ENCODE measurements at places on chromosomes 4 and X. TPM values are rescaled to one million over a fixed set of nuclear protein-coding genes. Genes with fewer than 3 reads are reported as not detected.

DNA sequence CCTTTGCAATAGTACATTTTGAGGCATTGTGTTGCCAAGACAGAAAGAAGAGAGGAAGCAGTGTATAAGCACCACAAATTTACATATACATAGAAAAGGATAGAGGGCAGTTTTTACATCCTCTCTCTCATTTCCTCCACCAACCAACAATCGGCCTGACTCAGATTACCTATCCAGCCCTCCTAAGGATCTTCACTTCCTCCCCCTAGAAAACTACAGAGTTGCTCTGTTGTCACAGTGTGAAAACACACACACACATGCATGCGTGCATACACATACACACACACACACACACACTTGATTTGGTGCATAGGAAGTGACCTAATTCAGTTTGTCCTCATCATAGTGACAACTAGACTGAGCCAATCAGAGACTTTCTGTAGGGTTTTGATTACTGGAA, 98.8 kb upstream of the SPRY1 start:
- no peak for DNase-seq

GRCh38 chr4:47674144-47674543, 163.7 kb downstream of the CORIN start:
- DNase-seq, result no peak

DNA sequence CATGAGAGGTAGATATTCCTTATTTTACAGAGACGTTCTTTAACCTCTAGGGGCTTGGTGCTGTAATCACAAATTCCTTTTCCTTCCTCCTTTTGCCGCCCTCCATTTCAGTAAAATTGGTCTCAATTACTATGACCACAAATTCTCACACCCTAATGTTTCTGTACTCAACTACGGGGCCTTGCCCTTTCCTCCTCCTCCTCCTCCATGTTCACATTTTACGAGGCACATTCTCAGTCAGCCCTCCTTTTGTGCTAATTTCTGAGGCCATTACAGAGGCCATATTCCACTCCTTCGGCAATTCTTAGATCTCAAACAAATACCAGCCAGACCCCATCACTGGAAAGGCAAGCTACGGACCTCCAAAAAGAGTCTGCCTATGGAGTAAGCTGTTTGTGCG, 92.1 kb downstream of the SH3KBP1 start:
- no peak for DNase-seq

DNA sequence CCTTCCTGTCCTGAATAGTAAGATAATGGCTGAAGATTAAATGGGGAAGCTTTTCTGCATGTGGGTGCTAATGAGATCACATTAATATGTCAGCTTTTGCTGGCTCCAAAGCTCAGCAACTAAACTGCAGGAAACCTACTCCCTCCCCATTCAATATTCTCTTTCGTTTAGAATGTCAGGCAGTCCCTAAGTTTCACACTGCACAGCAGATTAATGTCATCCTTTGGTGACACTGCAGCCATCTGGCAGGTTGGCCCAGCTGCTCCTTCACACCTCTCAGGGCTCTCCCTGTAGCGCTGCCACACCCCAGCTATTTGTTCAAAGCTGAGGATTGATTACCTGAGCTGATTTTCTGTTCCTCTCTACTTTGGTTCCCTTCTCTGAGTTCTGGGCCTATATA, 110.5 kb downstream of the KDR start:
- no peak for DNase-seq

GRCh38 chrX:139823806-139824205, 109.0 kb downstream of the ATP11C start:
- DNase-seq, result no peak

Gene FGFRL1
- 43.7 TPM for polyA plus RNA-seq

DNA sequence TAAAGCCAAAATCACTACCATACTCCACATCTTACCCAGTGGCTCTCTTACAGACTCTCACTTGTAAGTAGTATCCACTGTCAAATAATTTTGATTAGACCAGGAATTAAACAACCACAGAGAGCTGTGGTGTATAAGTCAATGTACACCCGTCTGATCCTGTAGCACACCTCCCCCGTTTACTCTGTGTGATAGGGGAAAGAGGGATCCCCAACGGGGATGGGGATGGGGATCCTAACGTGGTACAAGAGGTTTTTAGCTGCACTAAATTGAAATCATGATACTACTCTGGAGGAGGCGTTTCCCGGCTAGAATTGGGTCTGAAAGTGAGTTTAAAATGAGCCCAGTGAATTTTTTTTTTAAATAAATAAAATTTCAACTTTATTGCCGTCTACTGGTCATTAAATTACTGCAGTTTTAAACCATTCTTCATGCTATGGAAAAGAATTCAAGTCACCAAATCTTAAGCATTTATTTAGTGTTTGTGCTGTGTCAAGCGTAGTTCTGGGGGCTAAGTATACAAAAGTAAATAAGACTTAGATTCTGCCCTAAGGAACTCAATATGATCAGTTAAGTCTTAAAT, 76.6 kb downstream of the INTS12 start:
- no peak for DNase-seq

Gene ANKRD37
- 20.9 TPM for polyA plus RNA-seq

Gene WAS
- polyA plus RNA-seq, result 6.2 TPM

Gene RASL11B
- polyA plus RNA-seq, result 10.2 TPM

DNA sequence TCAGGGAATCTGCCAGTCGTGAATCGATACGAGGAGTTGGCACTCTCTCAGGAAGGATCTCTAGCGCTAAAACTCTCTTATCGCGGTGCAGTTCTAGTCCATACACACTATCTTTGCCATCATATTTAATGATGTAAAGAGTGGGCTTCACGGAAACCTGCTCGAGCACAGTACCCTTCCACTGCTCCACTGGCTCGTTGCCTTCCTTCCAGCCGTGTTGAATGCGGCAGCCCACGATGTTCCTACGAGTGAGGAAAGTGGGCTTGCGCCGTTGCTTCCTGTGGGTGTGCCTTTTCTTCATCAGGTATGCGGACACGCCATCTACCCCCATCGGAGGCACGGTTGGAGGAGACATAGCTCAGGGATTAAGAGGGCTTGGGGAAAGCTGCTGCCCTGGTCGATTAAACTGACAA, 661 bp downstream of the SPIN4 start:
- no peak for DNase-seq

DNA sequence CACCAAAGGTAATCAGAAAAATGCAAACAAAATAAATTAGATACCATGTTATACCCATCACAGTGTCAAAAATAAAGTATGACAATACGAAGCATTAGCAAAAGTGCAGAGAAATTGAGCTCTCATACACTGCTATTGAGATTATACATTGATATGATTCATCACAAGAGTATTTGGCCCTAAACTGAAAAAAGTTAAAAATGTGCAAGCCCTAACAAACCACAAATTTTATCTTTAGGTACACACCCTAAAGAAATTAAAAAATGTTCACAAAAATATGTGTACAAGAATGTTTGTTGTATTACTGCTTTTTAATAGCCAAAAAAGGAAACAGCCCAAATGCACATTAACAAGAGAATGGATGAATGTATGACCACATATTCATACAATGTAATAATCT, 137.9 kb upstream of the MAGEA10 start:
- DNase-seq, result no peak

DNA sequence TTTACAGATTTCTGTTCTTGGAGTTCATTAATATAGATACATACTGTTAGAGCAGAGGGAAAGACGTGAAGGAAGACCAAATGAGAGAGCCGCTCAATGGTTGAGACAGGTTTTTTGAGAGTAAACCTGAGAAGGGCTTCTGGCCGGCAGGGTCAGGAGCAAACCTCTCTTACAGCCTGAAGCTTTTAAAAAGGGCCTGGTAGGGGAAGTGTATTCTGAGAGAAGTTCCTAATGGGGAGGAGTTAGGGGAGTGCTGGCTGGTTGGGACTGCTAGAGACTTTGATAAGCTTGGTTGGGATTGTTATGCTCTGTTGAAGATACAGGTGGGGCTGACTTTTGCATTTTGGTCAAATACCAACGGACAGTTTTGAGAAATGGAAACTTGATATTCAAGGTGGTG, 186.8 kb upstream of the PABPC4L start:
- no peak for DNase-seq

Gene AFF2
- polyA plus RNA-seq, result 23.1 TPM

- DNase-seq, result peak; percentile 22
These were observed 67.6 kb upstream of the SLC7A3 start for GRCh38 chrX:70998411-70999027.

Gene PCDH11X
- polyA plus RNA-seq, result 16.6 TPM

Gene ADGRG2
- 4.5 TPM for polyA plus RNA-seq

Gene HERC6
- 8.7 TPM for polyA plus RNA-seq

DNA sequence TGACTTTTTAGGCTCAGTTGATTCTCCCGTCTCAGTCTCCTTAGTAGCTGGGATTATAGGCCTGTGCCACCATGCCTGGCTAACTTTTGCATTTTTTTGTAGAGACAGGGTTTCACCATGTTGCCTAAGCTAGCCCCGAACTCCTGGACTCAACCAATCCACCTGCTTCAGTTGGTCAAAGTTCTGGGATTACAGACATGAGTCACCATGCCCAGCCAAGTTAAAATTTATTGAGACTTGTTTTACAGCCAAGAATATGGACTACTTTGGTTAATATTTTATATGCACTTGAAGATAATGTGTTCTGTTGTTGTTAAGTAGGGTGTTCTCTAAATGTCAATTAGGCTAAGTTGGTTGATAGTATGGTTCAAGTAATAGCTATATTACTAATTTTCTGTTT, 58.7 kb downstream of the CYTL1 start:
- DNase-seq, result no peak

Gene CFAP299
- 4.5 TPM for polyA plus RNA-seq

DNA sequence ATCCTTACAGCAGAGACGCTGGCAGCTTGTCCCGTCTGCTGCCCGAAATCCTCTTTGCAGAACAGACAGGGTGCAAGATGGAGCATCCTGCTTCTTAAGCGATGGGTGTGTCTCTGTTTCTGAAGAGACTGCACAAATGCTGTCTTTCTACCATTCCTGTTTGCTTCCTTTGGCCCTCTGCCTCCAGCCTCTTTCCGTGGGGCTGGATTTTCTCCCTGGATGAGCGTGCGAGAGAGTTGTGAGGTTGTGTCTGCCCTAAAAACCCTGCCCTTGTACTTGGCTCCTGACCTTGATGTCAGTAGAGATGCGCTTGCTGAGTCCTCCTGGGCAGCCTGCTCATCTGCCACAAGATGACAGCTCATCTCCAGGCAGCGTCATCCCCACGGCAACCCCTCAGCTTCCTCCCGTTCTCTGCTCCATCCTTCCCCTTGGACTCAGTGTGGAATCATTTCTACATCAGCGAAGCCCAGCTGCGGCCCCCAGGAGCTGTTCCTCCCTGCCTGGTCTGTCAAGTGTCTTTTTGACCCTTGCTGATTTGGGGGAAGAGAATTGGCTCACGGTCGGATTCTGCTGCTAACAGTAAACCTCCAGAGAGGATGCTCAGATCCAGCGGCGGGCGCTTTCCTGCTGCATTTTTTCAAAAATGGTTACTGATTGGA, 246.2 kb downstream of the ASMT start:
- DNase-seq, result peak; percentile 60

DNA sequence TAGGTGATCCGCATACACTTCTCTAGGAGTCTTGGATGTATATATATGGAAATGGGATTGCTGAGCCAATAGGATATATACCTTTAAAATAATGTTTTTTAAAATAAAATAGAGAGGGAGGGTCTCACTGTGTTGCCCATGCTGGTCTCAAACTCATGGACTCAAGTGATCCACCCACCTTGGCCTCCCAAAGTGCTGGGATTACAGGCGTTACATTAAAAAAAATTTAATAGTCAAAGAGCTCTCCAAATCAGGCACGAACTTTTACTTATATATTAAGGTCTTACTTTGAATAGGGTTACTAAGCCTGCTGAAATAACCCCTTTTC, 109.0 kb downstream of the GNL3L start:
- no peak for DNase-seq

GRCh38 chrX:5242091-5242790, 986.4 kb downstream of the NLGN4X start:
- DNase-seq, result no peak

- no peak for DNase-seq
These were observed 946.2 kb downstream of the STPG2 start for GRCh38 chr4:97197106-97197505.

Gene LIMCH1
- polyA plus RNA-seq, result 61.7 TPM

GRCh38 chr4:77002321-77003107, 53.0 kb downstream of the SEPTIN11 start:
- no peak for DNase-seq

- peak; percentile 79 for DNase-seq
These were observed 1.2 kb upstream of the MORF4L2 start for GRCh38 chrX:103687696-103688201.

DNA sequence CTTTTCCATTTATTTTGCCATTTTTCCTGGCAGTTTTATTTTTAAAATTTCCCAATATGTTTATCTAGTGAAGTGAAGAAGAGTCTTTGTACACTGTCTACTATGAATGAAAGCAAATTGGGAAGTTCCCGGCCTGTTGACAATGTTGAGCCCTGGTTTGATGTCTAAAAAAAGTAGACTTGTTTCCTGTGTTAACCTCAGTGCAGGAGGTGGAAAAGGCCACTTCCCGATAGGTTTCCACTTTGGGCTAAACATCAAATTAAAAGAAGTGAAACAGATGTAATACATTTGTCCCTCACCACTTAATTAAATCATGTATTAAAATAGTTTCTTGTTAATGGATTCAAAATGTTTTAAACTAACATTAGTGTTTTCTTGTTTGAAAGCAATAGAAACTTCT, 30.0 kb downstream of the BBS12 start:
- no peak for DNase-seq

DNA sequence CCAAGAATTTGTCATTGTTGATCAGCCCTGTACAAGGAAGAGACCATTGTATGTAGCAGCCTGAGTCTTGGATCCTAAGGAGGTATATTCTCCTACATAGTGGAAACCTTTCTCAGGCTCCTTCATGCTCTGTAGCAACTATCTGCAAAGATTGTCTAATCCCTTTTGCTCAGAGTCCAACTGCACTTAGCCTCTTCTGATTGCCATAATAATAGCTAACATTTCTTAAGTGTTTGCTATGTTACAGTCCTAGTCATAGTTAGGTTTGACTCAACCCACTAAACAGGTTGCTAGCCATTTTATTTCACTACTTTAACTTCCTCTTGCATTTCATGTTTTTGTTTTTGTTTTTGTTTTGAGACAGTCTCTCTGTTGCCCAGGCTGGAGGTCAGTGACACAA, 50.8 kb upstream of the SLC16A2 start:
- DNase-seq, result no peak

Gene RADX
- 13.2 TPM for polyA plus RNA-seq

Gene LRCH2
- polyA plus RNA-seq, result 11.3 TPM

DNA sequence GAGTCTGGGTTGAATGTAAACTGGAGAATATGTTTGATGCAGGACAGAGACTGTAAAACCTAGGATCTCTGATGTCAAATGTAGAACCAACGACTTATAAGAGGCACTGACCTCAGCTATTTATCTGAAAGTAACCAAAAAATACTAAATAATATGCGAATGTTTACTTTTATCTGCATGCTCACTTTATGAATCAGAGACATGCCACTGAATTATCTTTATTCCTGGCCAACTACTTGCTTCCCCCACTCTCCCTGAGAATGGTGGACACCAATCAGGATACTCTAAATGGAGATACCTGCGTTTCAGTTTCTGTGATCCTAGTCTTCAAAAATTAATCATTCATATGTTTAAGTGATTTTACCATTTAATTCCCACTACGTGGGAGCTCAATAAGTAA, 1038.4 kb upstream of the PABPC4L start:
- DNase-seq, result no peak

Gene OPRPN
- polyA plus RNA-seq, result not detected

Measured in spinal cord (tissue), 10 donors.